ENCODE measurements at places on chromosomes 5 and 9. TPM values are rescaled to one million over a fixed set of nuclear protein-coding genes. Genes with fewer than 3 reads are reported as not detected.

- H3K27me3 ChIP-seq = no peaks in the 10 kb centered on the region
- peak overlapping the region; percentile 9 for H3K27ac ChIP-seq
- no peak for DNase-seq
- H3K36me3 ChIP-seq = no peaks in the 10 kb centered on the region
These were observed 2.4 kb downstream of the BICD2 start for GRCh38 chr9:92762196-92762595.

- no peaks in the 10 kb centered on the region for H3K27me3 ChIP-seq
- peaks cover 61% of the 10 kb centered on the region for H3K4me1 ChIP-seq
- H3K27ac ChIP-seq = no peak overlapping the region
- peaks cover 5% of the 10 kb centered on the region for H3K36me3 ChIP-seq
- no peak overlapping the region for H3K4me3 ChIP-seq
- no peak for DNase-seq
These were observed 4.5 kb upstream of the OTULIN start for GRCh38 chr5:14659821-14660607.

GRCh38 chr5:140175367-140176030 lies 511 bp downstream of the CYSTM1 start:
- peak; percentile 77 for DNase-seq
- H3K4me3 ChIP-seq = peak overlapping the region; percentile 81
- H3K4me1 ChIP-seq = peaks cover 9% of the 10 kb centered on the region
- H3K27me3 ChIP-seq = peaks cover 4% of the 10 kb centered on the region

- H3K36me3 ChIP-seq = no peaks in the 10 kb centered on the region
- H3K27ac ChIP-seq = no peak overlapping the region
- H3K4me1 ChIP-seq = peaks cover 55% of the 10 kb centered on the region
- DNase-seq = no peak
These were observed 24.5 kb upstream of the APC start for GRCh38 chr5:112713206-112713605.

Gene TRIP13
- total RNA-seq = 31.0 TPM

Gene NR2F1-AS1
- not detected for total RNA-seq

All from activated CD8-positive, alpha-beta T cell treated with anti-CD3 and anti-CD28 coated beads for 36 hours (primary cell).